ENCODE measurements at places on chromosomes 16 and 17.

DNA sequence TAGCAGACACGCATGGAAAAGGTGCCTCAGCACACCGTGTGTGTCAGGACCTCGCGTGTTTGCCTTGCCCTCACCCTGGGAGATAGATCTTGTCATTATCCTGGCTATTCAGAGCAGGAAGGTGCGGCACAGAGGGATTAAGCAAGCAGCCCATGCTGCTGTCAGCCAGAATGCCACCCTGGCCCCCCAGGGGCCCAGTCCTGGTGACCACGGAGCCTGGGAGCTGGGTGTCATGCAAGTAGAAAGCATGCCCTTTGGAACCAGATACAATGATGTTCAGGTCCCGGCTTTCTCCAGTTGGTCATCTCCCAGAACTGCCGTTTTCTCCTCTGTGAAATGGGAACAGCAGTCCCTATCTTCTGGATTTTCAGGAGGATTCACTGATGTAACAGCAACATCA is 29.9 kb downstream of the CACNG4 start:
- peaks cover 2% of the 10 kb centered on the region for H3K27me3 ChIP-seq
- H3K27ac ChIP-seq, result no peak overlapping the region
- no peaks in the 10 kb centered on the region for H3K36me3 ChIP-seq
- no peak for DNase-seq

- no peaks in the 10 kb centered on the region for H3K27me3 ChIP-seq
- DNase-seq, result peak; percentile 66
- peaks cover 10% of the 10 kb centered on the region for H3K36me3 ChIP-seq
- H3K4me1 ChIP-seq, result peaks cover 33% of the 10 kb centered on the region
Measured at GRCh38 chr17:2624292-2624731, 30.9 kb downstream of the PAFAH1B1 start.

DNA sequence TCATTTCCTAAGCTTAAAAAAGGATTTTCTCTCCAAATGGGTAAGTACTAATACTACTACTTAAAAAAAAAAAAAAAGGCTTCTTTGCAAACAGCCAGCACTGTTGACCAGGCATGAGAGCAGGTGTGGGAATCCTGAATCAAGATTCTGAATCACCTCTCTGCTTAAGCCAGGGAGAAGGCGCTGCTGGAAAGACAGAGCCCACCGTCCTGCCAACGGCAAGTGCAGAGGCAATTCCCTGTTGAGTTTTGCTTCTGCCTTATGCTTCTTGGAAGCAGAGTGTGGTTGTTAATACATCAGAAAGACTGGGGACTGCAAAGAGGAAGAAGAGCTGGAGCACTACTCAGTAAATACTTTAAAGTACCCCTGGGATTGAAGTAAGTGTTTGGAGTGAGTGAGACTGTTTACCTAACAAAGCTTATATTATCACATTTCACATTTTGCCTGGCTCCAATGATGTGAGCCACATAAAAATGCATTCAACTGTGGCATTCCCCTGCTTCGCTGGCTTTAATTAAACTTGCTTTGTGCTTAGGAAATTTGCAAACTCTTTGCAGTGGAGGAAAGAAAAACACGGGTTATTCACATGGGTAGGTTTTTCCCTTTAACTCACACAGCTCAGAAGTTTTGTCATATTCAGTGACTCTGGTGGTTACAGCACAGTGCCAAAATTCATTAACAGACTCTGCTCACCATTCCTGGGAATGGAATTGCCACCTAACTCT is 86.0 kb upstream of the KIF2B start:
- DNase-seq, result no peak
- no peaks in the 10 kb centered on the region for H3K4me1 ChIP-seq
- H3K4me3 ChIP-seq, result no peak overlapping the region
- no peaks in the 10 kb centered on the region for H3K36me3 ChIP-seq
- H3K27me3 ChIP-seq, result no peaks in the 10 kb centered on the region
- H3K27ac ChIP-seq, result no peak overlapping the region

DNA sequence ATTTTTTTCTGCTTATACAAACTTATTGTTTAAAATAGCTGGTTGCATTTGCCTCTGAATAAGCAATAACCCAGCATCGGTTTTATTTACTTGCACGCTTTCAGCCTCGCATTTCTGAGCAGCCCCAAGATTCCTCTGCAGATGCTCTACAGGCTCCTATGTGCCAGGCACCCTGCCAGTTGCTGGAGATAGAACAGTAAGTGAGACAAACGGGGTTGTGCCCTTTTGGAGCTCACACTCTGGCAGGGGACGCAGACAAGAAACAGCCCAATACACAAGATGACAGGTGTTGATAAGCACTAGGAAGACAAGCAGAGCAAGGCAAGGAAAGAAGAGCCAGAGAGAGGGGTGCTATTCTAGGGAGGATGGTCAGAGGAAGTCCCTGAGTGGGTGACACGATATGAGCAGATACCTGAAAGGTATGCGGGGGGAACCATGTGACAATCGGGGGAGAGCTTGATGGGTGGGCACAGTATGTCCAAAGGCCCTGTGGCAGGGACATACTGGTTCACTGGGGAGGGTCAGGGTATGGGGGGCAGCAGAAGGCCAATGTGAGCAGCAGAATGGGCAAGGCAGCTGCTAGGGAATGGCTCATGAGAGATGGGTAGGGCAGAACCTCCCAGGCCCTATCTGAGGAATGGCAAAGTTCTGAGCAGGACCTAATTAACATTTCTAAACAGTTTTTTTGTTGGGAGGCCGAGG is 18.7 kb upstream of the ADORA2B start:
- H3K4me3 ChIP-seq, result no peak overlapping the region
- no peaks in the 10 kb centered on the region for H3K36me3 ChIP-seq
- H3K4me1 ChIP-seq, result peaks cover 14% of the 10 kb centered on the region

- H3K27me3 ChIP-seq, result no peaks in the 10 kb centered on the region
- no peaks in the 10 kb centered on the region for H3K4me1 ChIP-seq
- no peak overlapping the region for H3K27ac ChIP-seq
- H3K36me3 ChIP-seq, result no peaks in the 10 kb centered on the region
- no peak overlapping the region for H3K4me3 ChIP-seq
Measured at GRCh38 chr16:8355675-8356074, 234.6 kb downstream of the TMEM114 start.

GRCh38 chr17:41864498-41864835 is 756 bp downstream of the KLHL11 start:
- no peaks in the 10 kb centered on the region for H3K27me3 ChIP-seq
- peak overlapping the region; percentile 95 for H3K4me3 ChIP-seq
- no peak for DNase-seq
- H3K4me1 ChIP-seq, result peaks cover 5% of the 10 kb centered on the region
- peak overlapping the region; percentile 75 for H3K27ac ChIP-seq

GRCh38 chr17:56125830-56126819 is 27.1 kb upstream of the ANKFN1 start:
- H3K4me3 ChIP-seq, result no peak overlapping the region
- no peaks in the 10 kb centered on the region for H3K27me3 ChIP-seq
- H3K36me3 ChIP-seq, result no peaks in the 10 kb centered on the region
- no peaks in the 10 kb centered on the region for H3K4me1 ChIP-seq

DNA sequence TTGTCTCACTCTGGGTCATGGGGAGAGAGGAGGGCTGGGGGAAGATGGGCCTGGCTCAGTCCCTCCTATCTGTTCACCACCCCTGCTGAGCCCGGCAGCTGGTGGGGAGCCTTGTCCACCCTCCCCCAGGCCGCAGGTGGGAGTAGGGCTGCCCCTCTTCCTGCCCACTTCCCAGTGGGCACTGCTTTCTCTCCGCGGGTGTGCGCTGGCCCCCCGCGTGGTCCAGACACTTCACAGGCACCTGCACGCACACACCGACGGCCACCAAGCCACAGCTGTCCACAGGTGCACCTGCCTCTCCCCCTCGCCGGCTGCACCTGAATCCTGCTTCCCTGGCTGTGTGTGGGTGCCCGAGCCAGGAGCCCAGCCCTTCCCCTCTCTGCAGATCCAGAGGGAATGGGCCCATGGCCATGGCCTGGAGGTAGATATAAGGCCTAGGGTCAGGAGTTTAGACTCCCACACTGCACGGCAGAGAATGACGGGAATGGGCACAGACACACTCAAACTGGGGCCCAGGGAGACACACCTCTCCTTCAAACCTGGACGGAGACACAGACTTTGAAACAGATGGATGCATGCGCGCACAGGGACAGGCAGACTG is 2.0 kb downstream of the NHERF2 start:
- H3K4me1 ChIP-seq, result peaks cover 25% of the 10 kb centered on the region
- no peaks in the 10 kb centered on the region for H3K36me3 ChIP-seq
- no peak overlapping the region for H3K27ac ChIP-seq
- no peak overlapping the region for H3K4me3 ChIP-seq
- DNase-seq, result no peak

GRCh38 chr17:55304171-55304859 is 39.6 kb downstream of the HLF start:
- no peaks in the 10 kb centered on the region for H3K27me3 ChIP-seq
- no peak for DNase-seq
- no peaks in the 10 kb centered on the region for H3K4me1 ChIP-seq

DNA sequence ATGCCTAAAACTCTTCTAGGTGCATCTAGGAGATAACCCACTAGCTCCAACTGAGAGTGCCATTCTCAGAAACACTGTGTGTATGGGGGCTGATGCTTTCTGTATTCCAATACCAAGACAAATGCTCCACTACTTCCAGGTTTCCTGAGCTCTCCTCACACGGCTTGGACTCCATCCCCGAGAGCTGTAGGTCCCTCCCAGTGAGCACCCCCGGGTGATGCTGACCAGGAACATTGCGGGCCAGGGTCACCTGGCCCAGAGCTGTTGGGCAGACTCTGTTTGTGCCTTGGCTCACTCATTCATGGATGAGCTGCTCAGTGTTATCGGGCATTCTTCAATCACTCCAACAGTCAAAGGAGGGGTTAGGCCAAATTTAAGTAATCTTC is 7.0 kb downstream of the CUEDC1 start:
- H3K36me3 ChIP-seq, result no peaks in the 10 kb centered on the region
- H3K27me3 ChIP-seq, result peaks cover 5% of the 10 kb centered on the region
- H3K27ac ChIP-seq, result no peak overlapping the region
- peaks cover 61% of the 10 kb centered on the region for H3K4me1 ChIP-seq
- peak overlapping the region; percentile 23 for H3K4me3 ChIP-seq

DNA sequence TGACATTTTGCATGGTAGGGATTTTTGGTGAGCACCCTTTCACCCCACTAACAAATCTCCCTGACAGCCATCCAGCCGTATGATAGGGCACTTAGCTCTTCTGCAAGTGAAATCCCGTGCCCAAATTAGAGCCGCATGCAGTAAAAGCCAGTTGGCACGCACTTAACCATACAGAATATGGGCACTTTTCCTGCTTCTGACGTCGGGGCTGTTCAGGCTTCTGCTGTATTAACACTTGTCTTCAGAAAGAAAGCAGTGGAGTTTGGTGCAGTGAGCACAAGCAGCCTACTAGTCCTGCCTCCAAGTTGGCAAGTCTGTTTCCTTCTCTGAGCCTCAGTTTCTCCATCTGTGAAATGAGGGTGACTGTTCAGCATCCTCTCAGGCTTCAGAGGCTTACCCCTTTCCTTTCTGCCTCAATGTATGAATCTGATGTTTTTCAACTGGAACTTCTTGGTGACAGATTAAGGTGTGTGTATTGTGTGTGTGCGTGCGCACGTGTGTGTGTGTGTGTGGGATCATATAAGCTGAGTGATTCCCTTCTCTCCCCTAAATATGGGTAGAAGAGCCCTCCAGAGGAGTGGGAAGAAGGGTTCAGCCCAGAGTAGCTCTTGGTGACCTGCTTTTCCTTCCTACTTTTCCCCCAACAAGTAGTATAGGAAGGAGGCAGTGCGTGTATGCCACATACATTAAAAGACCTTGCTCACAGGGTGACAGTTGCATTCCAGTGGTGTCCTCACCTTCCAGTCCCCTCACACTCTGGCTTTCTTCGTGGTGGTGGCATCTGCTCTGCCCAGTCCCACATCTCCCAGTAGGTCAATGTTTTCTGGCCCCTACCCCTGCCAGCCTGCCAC is 19.0 kb downstream of the IGF2BP1 start:
- H3K27me3 ChIP-seq, result no peaks in the 10 kb centered on the region
- no peak overlapping the region for H3K27ac ChIP-seq
- DNase-seq, result no peak
- H3K4me1 ChIP-seq, result no peaks in the 10 kb centered on the region
- H3K4me3 ChIP-seq, result no peak overlapping the region
- no peaks in the 10 kb centered on the region for H3K36me3 ChIP-seq

All from common myeloid progenitor, CD34-positive (primary cell).